Subcutaneous preadipocyte (primary cell): ENCODE measurements at places on chromosomes 5 and 9. TPM values are rescaled to one million over a fixed set of nuclear protein-coding genes. Genes with fewer than 3 reads are reported as not detected.

The CCDC171 gene
- 2.7 and 2.9 TPM in 2 replicates for total RNA-seq

The MPDZ gene
- total RNA-seq = 26.0 and 26.8 TPM in 2 replicates

The LMX1B gene
- under 0.01 TPM in 1 of 2 replicates, not detected in the other for total RNA-seq

The ANKDD1B gene
- 0.20 and 0.37 TPM in 2 replicates for total RNA-seq

The ANKS6 gene
- total RNA-seq = 21.7 and 23.3 TPM in 2 replicates
